ENCODE measurements at places on chromosomes 6 and 20.

GRCh38 chr6:63935732-63936131, 300.1 kb downstream of the PHF3 start:
- DNase-seq, result no peak

GRCh38 chr20:63090052-63090451, 83.3 kb upstream of the BHLHE23 start:
- DNase-seq, result no peak

DNA sequence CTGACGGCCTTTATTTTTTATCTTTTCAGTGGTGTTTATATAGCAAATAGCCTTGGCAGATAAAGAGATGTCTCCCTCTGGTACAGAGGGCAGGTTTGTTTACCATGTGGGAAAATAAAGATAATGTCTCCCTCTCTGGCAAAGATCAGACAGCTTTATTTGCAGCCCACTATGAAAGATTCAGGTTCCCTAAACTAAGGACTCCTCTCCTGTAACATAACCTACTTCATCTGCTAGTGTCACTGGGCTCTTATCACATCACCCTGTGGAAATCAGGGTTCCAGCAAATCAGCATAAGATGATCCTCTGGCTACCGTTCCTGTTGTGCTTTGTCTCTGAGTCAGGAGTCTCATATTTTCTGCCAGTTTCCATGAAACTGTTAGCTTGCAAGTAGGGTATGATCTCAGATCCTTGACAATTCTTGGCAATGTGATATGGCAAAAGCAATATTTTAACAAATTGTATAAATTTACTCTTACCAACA, 3.1 kb downstream of the FBXL4 start:
- DNase-seq, result no peak

DNA sequence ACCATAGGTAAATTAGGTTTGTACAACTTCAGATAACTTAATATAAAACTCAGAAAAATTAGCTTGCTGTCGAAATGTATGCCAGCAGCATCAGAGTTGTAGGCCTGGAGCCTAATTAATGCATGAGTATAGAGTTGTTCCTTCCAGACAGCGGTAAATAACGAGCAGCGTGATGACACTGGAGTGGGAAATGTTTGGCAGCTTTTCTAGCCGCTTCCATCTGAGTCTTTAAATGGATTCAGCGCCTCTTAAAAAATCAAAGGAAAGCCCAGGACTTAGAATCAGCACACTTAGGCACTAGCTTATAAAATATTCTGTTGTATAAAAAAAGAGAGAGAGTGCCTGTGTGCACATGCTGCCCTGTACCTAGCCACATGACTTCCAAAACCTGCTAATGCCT, 43.7 kb upstream of the SYNJ2 start:
- DNase-seq, result no peak

- peak; percentile 55 for DNase-seq
These were observed 7.5 kb downstream of the APMAP start for GRCh38 chr20:24984961-24985640.

All from suppressor macrophage treated with lipopolysaccharide for 4 hours (primary cell).